ENCODE measurements at places on chromosomes 7 and 10.

GRCh38 chr7:24601600-24601999 is 28.3 kb downstream of the PALS2 start:
- DNase-seq, result no peak

DNA sequence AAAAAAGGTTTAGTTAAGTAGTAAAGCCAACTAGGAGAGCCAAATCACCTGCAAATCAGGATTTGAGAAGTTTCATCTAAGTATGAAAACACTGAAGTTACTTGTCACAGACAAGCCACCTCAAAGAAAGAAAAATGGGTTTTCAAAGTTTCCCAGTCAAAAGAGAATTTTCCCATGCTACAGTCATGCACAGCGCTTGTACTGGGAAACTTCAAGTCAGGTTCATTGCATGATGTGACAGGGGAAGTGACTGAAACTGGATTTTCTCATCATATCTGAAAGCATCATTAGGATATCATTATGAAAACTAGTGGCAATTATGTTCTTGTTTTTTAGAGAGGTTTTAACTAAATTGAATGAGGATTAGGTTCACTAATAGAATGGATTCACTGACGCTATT is 167.0 kb downstream of the SGMS1 start:
- DNase-seq, result no peak

- DNase-seq, result no peak
Measured at GRCh38 chr7:5679048-5679812, 102.2 kb downstream of the RNF216 start.

- no peak for DNase-seq
Measured at GRCh38 chr10:54880996-54881395, 80.0 kb upstream of the PCDH15 start.

DNA sequence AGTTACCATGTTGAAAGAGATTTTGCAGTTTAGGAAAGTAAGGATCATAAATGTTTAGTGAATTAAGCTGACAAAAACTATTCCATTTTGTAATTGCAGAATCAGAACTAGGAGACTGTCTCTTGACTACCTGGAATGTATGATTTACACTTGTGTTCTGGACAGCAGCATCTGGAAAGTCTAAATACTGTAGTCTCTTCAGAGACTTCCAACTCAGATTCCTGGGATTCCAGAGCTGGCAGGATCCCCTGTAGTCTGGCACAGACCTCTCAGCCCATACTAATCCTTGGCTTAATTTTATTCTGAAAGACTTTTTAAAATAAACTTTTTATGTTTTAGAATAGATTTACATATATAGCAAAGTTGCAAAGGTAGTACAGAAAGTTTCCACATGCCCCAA is 452.7 kb downstream of the DPP6 start:
- no peak for DNase-seq

Measured in NCI-H2029 treated with DMSO at 0.1 percent for 48 hours (cell line).